ENCODE measurements at places on chromosomes 5 and 9.

DNA sequence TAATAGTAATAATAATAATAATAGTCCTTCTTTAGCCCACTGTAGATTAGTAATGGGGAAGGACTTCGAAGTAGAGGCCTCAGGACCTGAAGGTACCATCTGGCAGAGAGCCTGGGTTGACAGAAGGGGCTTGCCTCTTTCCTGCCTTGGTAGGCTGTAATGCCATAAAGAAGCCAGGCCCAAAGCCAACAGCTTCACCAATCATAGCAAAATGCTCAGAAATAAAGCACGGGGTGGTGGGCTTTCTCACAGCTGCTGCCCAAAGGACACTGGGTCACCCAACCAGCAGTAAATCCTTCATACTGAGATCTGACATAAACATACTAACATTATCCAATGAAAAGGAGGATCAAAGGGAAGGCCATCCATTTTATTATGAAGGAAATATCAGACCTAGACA is 70.7 kb downstream of the SUSD1 start:
- no peak for DNase-seq

DNA sequence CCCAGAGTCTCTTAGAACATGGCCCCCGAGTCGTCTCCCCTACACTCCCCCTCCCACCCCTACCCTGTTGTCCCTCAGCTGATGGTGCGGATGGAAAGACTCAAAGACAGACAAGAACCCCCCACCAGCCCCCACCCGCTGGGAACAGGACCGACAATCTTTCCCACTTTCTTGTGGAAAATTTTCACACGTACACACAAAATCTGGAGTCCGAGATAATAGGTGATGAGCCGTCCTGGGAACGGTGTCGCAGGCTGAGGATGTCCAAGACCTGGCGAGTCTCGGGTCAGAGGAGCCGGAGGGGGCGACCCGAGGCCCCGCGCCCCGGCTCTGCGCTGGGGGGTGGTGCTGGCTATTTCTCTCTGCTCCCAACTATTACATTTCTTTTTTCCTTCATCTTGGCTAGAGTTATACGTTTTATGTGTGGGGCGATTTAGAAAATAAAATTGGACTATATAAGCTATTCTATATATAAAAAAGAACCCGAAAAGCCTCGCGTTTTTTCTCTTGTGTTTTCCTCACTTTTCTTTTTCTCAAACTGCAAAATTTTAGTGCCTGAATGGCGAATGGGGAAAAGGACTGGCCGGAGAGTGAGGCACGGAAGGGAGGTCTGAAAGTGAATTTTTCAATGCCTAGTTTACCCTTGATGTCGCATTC is 188.8 kb downstream of the MEF2C start:
- DNase-seq, result no peak

DNA sequence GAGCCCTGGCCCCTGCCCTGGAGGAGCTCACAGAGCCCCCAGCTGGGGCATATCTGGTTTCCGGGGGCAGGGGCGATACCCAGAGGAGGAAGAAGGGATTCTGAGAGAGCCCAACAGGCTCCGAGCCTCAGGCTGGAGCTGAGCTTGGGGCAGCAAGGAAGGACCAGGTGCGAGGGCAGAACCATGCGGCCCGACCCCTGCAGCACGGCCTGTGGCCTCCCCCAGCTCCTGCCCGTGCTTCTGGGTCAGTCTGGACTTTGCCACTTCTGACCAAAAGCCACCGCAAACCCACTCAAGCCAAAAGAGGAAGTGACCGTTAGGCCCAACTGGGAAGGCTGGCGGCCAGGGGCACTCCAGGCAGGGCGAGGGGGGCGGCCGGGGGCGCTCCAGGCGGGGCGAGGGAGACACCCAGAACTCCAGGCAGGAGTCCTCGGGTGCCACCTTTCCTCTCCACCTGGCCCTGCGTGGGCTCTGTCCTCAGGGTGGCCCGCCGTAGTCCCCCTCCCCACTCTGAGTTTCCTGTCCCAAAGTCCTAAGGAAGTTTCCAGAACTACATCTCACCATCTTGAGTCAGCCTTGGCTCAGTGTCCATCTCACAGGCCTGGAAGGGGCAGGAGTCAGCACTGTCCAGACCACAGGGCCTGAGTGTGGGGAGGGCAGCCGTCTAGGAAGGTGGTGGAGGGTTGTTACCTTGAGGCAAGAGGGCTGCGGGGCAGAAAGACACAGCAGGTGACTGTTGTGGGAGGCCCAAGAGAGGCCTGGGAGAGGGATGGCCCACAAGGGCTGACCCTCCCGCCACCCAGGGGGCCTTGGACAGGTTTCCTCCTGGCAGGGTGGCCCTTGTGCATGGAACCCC is 946 bp upstream of the LTC4S start:
- peak; percentile 27 for DNase-seq

DNA sequence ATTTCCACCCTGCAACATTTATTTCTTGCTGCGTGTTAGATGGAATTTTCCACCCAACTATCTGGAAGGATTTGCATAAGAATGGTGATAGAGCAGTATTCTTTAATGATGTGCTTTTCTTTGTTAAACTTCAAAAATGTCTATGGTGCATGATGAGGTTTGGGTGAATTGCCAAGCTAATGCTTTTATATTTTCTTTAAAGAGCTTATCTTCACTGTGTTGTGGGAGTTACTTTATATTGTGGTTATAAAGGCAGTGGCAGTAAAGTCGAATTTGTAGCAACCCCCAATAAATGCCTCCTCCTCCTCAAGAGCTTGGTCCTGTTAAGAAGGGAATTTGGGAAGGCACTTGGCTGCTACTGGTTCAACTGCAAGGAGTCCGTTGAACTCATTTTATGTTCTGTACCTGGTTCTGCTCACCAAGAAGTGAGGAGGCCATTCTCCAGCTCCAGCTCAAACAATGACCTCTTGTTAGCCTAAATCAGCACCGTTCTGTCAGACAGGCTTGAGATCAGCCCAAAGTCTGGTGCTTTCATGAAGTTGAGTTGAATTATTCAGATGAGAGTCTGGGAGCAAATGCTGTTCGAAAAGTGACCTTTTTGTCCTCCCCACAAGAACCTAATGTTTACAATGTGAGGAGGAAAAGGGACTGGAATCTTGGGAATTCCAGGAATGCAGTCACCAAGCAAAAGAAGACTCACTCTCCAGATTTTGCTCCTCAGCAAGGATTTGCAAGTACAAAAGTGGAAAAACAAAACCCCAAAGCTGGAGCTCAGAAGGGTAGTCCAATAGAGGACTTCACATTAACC is 217.0 kb downstream of the TMEM38B start:
- no peak for DNase-seq

DNA sequence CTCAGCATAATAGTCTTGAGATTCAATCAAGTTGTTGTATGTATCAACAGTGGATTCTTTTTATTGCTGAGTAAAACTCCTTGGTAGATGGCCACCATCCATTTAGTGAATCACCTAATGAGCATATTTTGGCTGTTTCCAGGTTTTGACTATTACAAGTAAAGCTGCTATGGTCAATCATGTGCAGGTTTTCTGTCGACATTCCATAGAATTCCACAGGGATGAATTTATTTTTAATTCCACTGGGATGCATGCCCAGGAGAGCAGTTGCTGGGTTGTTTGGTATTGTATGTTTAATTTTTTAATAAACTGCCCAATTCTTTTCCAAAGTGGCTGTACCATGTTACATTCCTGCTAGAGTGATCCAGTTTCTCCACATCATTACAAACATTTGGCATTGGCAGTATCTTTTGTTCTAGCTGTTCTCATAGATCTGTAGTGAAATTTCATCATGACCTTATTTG is 10.5 kb upstream of the S1PR3 start:
- DNase-seq, result no peak

All from hematopoietic multipotent progenitor cell treated with erythropoietin and hydrocortisone succinate and interleukin-3 and kit ligand, for 8 days (in vitro differentiated cells).